ENCODE measurements at places on chromosomes 11 and 22. TPM values are rescaled to one million over a fixed set of nuclear protein-coding genes. Genes with fewer than 3 reads are reported as not detected.

DNA sequence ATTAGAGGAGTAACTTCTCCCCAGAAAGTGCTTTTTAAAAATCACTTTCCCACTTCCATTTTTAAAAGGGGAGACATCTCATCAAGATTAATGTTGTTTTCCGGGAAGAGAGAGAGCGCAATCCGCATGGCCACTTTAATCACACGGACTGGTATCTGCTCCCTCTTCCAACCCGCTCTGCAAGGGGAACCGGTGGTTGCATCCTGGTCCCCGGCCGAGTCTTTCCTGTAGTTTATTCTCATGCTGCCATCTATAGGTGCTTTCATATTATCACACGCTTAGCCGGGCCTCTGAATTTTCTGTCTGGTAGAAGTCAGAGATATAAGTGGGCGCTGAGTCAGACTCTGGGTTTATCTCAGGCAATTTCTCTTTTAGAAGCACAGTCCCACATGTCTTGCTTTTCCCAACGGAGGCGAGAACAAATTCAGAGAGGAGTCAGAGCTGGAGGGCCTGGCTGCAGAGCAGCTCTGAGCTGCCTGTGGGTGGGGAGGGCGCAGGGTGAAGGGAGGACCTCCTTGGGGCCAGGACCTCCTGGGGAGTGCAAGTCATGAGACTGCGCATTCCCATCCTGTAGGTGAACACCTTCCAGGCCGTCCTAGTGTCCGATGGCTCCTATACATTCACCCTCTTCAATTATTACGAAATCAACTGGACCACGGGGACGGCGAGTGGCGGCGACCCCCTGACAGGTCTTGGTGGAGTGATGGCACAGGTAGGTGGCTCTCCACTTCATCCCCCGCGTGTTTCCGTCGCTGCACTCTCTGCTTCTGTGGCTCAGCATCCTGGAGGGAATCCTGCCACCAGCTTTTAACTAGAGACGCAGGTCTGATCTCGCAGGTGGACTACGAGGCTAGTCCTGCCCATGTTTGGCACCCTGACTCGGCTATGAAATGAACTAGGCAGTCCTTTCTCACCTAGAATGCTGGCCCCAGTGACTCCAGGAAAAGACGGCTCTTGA is 11.7 kb downstream of the TECTA start:
- peak; percentile 64 for DNase-seq

GRCh38 chr11:118401151-118401879 is at the start of gene ATP5MG:
Gene ATP5MG (plus strand): TSS chr11:118401606. CDS start chr11:118401666, 60 bp downstream.
- DNase-seq: peak; percentile 91

- DNase-seq: no peak
Measured at GRCh38 chr22:49026494-49027367, 800.9 kb downstream of the BRD1 start.

GRCh38 chr11:47572715-47573255 is 6.0 kb downstream of the KBTBD4 start:
- no peak for DNase-seq

Gene LMO2
- 9.1 TPM for polyA plus RNA-seq

Gene DSCAML1
- 0.46 TPM for polyA plus RNA-seq

Gene ADM2
- 3.7 TPM for polyA plus RNA-seq

Gene PLET1
- not detected for polyA plus RNA-seq

Data from stomach (tissue), 19 donors.